ENCODE measurements at places on chromosomes 1 and 21.

GRCh38 chr1:67333603-67334002 is 25.9 kb downstream of the IL12RB2 start:
- DNase-seq, result no peak

DNA sequence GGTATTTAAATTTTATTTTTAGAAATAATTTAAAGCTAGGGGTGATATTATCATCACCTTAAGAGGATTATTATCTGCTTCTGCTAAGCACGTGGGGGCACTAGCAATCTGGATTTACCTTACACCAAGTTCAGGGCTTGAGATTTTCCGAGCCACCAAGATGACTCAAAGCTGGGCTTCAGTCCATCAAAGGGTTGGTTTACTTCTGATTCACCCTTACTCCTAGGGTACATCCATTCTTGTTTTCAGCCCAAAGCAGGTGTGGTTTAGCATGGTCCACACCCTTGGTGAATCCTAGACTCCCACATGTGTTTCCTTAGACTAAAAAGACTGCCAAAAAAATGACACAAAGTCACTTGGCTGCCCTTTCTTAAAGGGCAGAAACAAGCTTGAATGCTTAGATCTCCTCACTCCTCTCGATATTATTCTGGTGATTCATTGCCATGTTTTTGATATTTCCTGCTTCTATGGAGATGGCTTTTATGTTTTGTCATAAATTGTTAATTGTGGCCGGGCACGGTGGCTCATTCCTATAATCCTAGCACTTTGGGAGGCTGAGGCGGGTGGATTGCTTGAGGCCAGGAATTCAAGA is 9.8 kb upstream of the PRSS38 start:
- DNase-seq, result no peak

DNA sequence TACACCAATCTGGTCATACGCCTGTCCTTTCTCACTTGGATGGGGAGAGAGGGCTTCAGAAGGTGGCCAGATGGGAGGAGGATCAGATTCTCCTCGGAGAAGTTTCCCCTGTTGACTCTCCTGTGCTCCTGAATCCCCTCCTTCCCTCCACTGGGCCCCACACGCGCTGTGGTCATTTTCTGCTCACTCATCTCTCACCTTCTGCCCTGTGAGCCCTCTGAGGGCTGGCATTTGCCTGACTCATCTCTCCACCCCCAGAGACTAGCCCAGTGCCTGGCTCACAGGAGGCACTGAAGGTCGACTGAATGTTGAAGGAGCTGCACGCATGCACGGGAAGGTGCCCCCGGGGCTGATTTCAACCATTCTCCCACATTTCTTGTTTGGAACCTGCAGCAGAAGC is 14.2 kb downstream of the ABCA4 start:
- DNase-seq, result no peak

DNA sequence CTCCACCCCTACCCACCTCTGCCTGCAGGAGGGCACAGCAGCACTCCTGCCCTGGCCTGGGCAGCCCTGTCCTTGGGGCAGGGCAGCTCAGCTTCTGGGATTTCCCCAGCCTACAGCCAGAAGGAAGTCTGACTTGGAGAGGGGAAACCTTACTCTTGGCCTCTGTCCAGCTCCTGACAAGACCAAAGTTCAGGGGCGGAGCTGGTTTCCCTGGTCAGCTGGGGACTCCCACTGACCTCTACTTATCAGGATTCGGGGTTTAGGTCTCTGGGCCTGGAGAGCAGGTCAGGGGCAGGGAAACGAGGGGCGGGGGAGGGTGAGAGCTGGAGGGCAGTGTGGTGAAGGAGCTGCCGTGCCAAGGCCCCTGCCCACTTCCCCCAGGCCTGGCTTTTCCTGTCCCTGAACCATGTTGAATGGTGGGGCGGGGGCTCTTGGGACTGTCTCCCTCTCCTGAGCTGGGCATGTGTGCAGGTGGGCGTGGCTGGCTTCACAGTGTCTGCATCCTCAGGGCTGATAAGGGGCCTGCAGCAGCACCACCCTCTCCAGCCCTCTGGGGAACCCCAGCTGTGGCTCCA is 16.8 kb upstream of the ETV3 start:
- DNase-seq, result no peak

- DNase-seq, result no peak
Measured at GRCh38 chr1:61157468-61157987, 75.2 kb downstream of the NFIA start.

DNA sequence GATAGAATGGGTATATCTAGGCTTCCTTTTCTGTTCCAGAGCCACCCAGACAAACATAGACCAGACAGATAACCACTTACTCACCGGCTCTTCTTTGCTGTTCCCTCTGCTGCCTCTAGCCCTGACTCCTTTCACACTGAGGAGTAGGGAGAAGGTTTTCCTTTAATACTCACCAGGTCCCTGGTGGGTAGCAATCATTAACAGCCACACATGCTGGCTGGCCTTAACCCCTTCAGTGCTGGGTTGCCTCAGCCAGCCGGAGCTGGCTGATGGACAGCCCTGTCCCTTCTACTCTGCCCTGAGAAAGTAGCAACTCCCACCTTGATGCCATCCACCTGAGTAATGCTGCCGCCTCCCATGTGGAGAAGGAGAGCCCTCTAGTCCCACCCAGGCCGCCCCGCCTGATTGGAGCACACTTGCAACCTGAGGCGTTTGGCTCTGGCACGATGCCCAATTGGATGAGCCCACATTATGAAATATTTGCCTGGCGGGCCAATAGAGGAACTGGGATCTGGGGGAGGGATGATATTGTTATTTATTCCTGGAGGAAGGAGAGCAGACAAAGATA is 71.6 kb downstream of the PLEKHA6 start:
- no peak for DNase-seq

DNA sequence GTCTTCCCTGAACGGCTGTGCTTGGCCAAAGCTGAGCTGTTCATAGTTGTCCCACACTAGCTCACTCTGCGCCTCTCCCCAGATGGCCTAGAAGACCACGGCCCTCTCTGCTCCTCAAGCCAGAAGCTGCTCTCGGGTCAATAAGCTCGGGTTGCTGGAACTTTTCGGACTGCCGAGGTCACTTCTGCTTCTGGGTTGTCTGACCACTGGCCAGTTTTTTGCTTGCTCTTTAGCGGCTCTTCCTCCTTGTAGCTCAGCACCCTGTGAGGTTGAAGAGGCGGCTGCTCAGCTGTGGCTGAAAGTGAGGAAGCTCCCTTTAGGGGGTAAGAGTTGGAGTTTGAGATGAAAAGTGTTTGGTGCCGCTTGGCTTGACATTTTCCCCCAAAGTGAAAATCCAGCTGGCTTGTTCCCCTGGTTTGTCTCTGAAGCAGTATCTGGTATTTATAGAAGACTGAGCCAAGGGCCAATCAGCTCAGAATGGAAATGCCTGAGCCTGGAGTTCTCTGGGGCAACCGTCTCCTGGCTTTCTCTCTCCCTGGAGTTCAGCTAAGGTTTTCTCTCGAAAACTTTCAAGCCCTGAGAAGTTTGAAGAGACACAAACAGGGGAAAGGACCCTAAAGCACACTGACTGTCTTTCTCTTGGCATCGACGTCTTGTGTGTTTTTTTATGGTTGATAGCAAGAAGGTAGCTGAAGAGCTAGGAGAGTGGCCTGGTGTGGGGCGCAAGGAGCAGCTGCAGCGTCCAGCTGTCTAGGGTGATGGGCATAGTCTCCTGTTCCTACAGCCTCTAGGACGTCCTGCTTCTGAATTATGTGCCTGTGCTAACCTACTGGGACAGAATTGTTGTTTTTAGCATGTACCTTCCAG is 72.0 kb downstream of the SYT6 start:
- DNase-seq, result no peak

GRCh38 chr1:175067362-175068106 is at the start of gene TNN:
Gene TNN (plus strand): TSS chr1:175067833. CDS start chr1:175077419, 9,586 bp downstream.
- no peak for DNase-seq

GRCh38 chr1:25688390-25689119 is 72.0 kb downstream of the MAN1C1 start:
- no peak for DNase-seq

- DNase-seq, result peak; percentile 9
Measured at GRCh38 chr1:62082456-62083363, 111.9 kb upstream of the L1TD1 start.

Measured in stimulated activated CD8-positive, alpha-beta memory T cell treated with anti-CD3 and anti-CD28 coated beads, Interleukin-4, amount 100 ng/mL, for 1 hour (primary cell).